Stimulated activated CD8-positive, alpha-beta memory T cell treated with anti-CD3 and anti-CD28 coated beads, Interleukin-4, amount 100 ng/mL, for 1 hour (primary cell): ENCODE measurements at places on chromosomes 4 and X.

DNA sequence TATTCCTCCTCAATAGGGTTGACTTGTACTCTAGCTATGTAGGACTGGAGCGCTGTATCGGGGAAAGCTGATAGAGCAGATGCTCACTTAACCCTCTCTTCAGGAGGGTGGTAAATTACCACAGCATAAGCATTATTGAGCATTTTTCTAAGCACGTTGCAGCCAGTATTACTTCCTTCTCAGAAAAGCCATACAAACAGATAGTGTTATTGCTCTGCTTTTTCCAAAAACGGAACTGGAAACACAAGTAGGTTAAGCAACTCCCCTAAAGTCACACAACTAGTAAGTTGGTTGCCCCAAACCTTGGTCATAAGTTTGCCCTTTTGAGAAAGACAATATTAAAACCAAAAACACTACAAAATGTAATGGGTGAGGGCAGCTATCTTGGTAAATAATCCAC is 73.9 kb downstream of the REELD1 start:
- DNase-seq: no peak

DNA sequence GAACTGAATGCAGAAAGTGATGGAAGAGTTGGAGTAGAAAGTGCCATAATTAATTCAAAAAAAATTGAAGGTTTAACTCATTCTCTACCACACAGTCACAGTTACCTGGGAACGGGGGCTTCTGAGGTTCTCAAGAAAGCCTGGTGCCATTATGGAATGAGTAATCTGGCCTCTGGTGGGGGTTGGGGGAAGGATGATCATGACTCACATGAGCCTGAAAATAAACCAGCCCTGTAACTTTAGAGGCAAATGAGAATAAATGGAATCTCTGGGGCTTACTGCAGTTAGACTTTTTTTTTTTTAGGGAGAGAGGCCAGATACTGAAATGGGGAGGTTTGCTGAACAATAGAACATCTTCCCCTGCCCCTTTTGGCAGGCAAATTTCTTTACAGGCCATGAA is 55.3 kb downstream of the SOD3 start:
- no peak for DNase-seq

DNA sequence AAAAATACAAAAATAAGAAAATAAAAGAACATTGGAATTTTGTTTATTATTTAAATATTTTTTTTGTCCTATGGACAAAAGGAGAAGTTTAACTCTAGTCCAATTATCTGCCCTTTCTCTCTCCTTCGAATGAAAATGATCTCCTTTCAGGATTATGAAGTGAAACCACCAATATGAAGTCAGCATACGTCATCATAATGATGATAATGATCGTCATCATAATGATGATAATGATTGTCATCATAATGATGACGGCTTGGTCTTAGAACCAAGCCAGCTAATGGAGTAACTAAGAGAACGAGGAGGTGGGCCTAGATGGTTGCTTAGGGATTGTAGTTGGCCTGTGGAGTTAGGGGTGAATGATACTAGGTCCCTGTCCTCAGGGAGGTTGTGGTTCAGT is 21.9 kb upstream of the LINC00632 start:
- DNase-seq: no peak

GRCh38 chr4:19557161-19557560 is 694.5 kb upstream of the SLIT2 start:
- DNase-seq: no peak

- no peak for DNase-seq
Observed at GRCh38 chr4:67092351-67092750, 453.0 kb downstream of the CENPC start.
